ENCODE measurements at places on chromosomes 2 and 18.

DNA sequence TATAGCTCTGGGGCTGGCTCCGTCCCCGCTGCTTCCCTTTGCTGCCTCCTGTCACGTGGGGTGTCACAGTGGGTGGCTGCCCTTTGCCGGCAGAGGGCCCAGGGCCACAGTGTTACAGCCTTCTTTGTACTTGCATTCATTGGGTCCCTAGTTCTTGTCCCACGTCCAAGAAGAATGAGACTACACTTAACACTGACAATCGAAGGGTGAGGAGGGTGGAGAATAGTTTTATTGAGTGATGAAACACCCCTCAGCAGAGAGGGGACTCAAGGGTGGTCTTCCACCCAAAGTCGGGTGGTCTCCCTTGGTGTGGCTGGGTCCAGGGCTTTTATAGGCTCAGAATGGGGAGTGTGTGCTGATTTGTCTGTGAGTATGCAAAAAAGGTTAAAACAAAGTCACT, 1.9 kb downstream of the ATG4B start:
- no peak for DNase-seq

- DNase-seq = no peak
Measured at GRCh38 chr2:236568922-236569572, 578 bp upstream of the ACKR3 start.

GRCh38 chr2:65482971-65483370, 50.6 kb upstream of the SPRED2 start:
- no peak for DNase-seq

GRCh38 chr2:173979751-173980351, 14.7 kb upstream of the SP3 start:
- DNase-seq = no peak

- no peak for DNase-seq
Measured at GRCh38 chr2:186523791-186524190, 37.7 kb downstream of the ZC3H15 start.

GRCh38 chr2:7052404-7052803, 135.2 kb downstream of the RNF144A start:
- no peak for DNase-seq

DNA sequence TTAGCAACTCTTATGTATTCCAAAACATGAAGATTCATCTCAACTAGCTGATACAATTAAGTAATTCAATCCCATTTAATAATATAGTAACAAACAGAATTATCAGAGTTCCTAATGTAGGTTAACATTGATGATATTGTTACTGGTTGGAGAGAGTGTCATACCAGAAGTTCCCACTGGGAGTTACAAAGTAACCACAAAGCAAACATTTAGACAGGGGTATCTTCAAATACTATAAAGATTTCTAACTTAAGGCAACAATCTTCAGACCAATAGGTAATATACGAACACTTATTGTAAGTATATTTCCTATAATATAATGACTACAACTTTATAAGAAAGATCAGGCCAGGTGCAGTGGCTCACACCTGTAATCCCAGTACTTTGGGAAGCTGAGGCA, 1372.9 kb upstream of the PIK3C3 start:
- DNase-seq = no peak

GRCh38 chr2:174281736-174282135, 33.4 kb upstream of the OLA1 start:
- no peak for DNase-seq

- DNase-seq = no peak
Measured at GRCh38 chr2:224248944-224249371, 152.9 kb downstream of the FAM124B start.

DNA sequence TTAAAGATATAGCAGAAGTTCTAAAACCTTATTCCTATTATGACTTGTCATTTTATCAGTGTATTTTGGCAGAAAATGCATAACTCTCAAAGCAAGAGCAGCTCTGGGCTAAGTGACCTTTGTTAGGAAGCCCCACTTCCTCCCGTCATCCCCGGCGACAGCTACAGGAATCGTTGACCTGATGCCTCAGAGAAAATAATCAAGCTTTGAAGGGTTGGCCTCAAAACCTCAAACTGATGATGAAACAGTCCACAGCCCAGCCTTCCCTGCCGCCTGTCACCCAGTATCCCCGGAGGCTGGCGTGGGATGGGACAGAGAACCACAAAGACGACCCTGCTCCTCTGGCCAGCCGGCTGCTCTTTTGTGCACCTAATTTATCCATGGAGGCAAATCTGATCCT, 65.3 kb downstream of the KCNF1 start:
- DNase-seq = no peak

DNA sequence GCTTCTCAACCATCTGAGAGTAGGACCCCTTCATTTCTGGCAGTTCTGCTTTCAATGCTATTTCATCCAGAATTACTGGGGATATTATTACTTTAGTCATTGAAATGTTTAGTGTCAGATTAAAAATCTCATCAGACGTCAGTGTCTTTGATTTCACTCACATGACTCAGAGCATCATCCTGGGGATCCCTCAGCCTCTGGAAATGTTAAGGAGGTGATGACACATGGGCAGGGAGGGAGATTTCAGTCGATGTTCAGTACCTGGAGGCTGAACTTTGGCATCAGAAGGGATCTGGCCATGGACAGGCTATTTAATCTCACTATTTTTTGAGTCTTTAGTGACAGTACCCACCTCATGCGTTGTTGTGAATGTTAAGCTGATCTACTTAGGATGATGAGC, 39.1 kb downstream of the OSBPL6 start:
- DNase-seq = no peak

DNA sequence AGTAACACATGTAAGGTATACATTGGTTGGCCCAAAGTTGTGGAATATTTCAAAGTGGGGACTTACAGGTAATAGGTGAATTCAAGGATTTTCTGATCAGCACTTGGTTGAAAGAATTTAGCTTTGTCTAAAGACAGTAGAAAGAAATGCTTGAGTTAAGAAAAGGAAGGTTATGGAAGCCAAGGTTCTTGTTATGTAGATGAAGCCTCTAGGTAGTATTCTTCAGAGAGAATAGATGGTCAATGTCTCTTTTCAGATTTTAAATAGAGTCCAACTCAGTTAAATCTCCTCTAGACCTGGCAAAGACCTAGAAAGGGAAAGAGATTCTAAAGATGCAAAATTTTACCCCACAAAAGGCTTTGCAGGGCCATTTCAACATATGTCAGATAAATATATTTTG, 157.4 kb downstream of the ANKRD30B start:
- no peak for DNase-seq

Measured in NCI-H1436 treated with DMSO at 0.1 percent for 48 hours (cell line).